ENCODE measurements at places on chromosomes 6 and 20. TPM values are rescaled to one million over a fixed set of nuclear protein-coding genes. Genes with fewer than 3 reads are reported as not detected.

Gene RALGAPA2
- 28.1 TPM for total RNA-seq

Gene TP53TG5
- not detected for total RNA-seq

Gene WFDC12
- not detected for total RNA-seq

Gene FAXC
- 11.3 TPM for total RNA-seq

- no peak for DNase-seq
These were observed 152.8 kb downstream of the TAF4 start for GRCh38 chr20:61912665-61913422.

DNA sequence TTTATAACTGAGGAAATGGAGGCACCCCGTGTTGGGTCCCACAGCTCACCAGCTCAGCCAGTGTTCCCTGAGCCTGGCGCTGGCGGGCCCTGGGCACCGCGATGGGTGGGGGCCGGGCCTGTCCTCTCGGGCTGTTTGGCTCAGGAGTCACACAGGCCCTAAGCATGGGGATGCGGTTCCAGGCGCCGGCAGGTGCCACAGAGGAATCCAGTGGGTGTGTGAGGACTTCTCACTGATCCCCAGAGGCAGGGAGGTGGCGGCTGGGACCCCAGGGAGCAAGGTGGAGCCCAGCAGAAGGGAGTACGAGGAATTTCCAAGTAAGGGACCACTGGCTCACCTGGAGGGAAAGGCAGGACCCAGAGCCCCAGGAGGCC is 57.5 kb downstream of the IRF4 start:
- no peak for DNase-seq

GRCh38 chr20:54980103-54980960 is 504.9 kb downstream of the DOK5 start:
- DNase-seq, result no peak

GRCh38 chr6:11242711-11243110 is 10.2 kb upstream of the NEDD9 start:
- DNase-seq, result no peak
